ENCODE measurements at places on chromosomes 12 and 14.

DNA sequence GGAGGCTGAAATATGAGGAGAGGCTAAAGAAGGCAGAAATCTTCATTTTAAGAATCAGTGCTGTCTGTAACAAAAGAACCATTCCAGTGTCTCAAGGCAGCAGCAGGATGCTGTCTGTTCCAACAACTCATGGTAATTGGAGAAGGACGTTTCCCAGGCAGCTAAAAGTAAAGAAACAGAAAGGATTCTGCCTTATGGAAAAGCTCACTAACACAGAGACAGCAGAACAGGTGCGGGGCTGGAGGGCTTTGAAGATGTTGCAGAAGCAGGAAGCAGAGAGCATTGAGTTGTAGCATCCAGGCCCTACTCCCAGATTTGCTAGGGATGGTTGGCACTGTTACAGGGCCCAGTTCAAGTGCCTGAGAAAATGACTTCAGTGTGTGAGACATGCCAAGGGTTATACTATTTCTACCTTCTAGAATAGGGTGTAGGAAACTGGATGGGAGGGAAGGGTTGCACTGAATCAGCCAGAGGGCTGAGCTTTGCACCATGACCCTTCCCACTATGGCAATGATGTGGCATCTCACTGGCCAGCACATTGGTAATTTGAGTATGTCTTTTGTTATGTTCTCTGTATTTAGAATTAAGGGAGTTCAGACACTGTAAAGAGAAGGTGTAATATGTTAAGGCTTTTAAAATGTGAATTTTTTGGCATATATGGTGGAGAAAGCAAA lies 160.0 kb upstream of the FBXO33 start:
- DNase-seq = no peak

- DNase-seq = no peak
Observed at GRCh38 chr14:41476526-41476925, 130.2 kb upstream of the LRFN5 start.

DNA sequence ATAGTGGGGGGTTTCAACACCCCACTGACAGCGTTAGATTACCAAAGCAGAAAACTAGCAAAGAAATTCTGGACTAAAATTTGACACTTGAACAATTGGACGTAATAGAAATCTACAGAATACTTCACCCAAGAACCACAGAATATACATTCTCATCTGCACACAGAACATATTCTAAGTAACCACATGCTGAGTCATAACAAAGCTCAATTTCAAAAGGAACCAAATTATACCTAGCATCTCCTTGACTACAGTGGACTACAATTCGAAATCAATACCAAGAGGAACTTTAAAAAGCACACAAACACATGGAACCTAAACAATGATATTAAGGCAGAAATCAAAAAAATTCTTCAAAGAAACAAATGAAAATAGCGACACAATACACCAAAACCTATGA lies 871.6 kb upstream of the MDGA2 start:
- no peak for DNase-seq

- no peak for DNase-seq
Observed at GRCh38 chr14:67523764-67524633, 9.1 kb upstream of the PLEKHH1 start.

DNA sequence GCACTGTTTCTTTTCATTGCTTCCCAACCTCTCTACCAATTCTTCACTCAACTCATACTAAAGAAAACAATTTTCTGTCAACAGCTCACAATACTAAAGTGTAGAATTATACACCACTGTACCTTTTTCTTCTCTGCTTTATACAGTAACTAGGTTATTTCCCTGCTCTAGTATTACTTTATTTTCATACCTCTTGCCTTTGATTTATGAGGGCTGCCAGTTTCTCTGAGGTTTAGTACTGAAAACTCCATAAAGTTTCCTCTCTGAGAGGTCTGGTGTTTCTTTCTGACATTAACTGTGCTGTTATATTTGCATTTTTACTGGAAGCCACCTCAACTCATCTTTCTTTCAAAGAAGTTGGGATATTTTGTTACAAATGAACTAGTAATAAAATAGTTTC lies 63.0 kb upstream of the GRIP1 start:
- DNase-seq = no peak

DNA sequence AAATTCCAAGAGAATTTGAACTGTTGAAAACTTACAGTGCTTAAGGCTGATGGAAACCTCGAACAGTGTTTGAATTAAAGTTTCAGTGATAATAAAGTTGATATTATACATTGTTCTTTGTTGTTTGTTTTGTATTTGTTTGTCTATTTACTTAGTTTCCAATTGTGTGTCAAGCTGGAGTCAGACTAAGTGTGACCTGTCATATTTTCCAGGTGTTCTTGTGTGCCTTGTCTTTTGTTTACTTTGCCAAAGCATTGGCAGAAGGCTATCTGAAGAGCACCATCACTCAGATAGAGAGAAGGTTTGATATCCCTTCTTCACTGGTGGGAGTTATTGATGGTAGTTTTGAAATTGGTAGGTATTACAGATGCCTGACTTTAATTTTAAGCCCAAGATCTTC lies 6.0 kb downstream of the SLCO1C1 start:
- no peak for DNase-seq

GRCh38 chr12:94769047-94769420 lies 118.7 kb upstream of the TMCC3 start:
- no peak for DNase-seq

DNA sequence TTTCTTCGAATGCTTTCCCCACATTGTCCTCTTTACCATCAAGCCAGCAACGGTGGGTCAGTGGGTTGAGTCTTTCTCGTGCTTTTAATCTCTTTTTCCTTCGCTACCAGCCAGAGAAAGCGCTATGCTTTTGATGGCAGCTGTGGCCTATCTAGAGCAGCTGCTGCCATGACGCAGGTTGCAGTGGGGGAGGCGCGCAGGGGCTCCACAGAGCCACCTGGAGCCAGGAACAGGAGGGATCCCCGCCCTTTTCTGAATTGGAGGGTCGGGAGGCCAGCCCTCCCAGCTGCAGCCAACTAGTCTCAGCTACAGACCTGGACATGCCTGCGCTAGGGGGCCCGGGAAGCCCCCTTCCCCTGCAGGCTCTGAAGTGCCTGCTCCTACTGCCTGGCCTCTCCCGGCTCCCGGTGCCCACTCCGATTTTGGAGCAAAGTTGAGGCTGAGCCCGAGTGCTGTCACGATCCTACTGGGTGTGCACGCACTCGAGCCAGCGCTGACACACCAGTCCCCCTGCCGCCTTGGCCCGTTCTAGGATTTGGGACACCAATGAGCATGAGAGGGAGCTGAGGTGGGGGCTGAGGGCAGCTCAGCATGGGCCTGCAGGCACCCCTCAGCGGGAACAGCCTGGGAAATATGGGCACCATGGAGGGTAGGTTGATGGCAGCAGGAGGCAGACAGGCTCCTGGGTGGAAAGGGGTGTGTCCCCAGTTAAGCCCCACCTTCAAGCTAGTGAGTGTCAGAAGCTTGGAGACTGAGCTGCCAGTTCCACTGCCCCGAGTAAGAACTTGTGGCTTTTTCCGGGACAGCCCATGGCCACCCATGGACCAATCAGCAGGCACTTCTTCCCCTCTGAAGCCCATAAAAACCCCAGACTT lies 784.2 kb downstream of the SLC6A15 start:
- DNase-seq = no peak

- no peak for DNase-seq
Observed at GRCh38 chr12:112308652-112309051, 73.6 kb downstream of the HECTD4 start.

GRCh38 chr12:5582541-5582940 lies 150.6 kb downstream of the NTF3 start:
- DNase-seq = no peak
